Osteoblast (primary cell): ENCODE measurements at places on chromosomes 12 and 14. TPM values are rescaled to one million over a fixed set of nuclear protein-coding genes. Genes with fewer than 3 reads are reported as not detected.

KCNJ8 gene
- 5.1 and 9.1 TPM in 2 replicates for total RNA-seq

PAPLN gene
- total RNA-seq: 5.3 and 5.8 TPM in 2 replicates

NR4A1 gene
- 3.3 and 3.5 TPM in 2 replicates for total RNA-seq

CPNE6 gene
- total RNA-seq: not detected in 2 replicates

TSPAN19 gene
- not detected in 2 replicates for total RNA-seq

ABCB9 gene
- 11.9 and 13.0 TPM in 2 replicates for total RNA-seq

SPTLC2 gene
- 59.0 and 60.4 TPM in 2 replicates for total RNA-seq

FSCB gene
- not detected in 2 replicates for total RNA-seq

ACRBP gene
- under 0.01 and 0.36 TPM in 2 replicates for total RNA-seq

DTX1 gene
- total RNA-seq: under 0.01 TPM in 2 replicates

GPD1 gene
- under 0.01 TPM in 1 of 2 replicates, not detected in the other for total RNA-seq

PABPN1 gene
- total RNA-seq: 42.3 and 51.9 TPM in 2 replicates

CLEC2D gene
- 9.4 TPM in 2 replicates for total RNA-seq

ADCY4 gene
- 17.7 and 18.8 TPM in 2 replicates for total RNA-seq

PRR4 gene
- 2.7 and 2.9 TPM in 2 replicates for total RNA-seq

ZNF705A gene
- total RNA-seq: not detected in 2 replicates

PPP2R5C gene
- total RNA-seq: 101 and 111 TPM in 2 replicates

GYS2 gene
- not detected in 2 replicates for total RNA-seq

PTCSC3 gene
- not detected in 2 replicates for total RNA-seq

IL31 gene
- not detected in 2 replicates for total RNA-seq

KLRK1 gene
- total RNA-seq: under 0.01 TPM in 1 of 2 replicates, not detected in the other
